Stimulated activated CD4-positive, alpha-beta T cell treated with anti-CD3 and anti-CD28 coated beads, TNF-alpha, amount 100 ng/mL, for 1 hour (primary cell): ENCODE measurements at places on chromosomes 5 and 9.

DNA sequence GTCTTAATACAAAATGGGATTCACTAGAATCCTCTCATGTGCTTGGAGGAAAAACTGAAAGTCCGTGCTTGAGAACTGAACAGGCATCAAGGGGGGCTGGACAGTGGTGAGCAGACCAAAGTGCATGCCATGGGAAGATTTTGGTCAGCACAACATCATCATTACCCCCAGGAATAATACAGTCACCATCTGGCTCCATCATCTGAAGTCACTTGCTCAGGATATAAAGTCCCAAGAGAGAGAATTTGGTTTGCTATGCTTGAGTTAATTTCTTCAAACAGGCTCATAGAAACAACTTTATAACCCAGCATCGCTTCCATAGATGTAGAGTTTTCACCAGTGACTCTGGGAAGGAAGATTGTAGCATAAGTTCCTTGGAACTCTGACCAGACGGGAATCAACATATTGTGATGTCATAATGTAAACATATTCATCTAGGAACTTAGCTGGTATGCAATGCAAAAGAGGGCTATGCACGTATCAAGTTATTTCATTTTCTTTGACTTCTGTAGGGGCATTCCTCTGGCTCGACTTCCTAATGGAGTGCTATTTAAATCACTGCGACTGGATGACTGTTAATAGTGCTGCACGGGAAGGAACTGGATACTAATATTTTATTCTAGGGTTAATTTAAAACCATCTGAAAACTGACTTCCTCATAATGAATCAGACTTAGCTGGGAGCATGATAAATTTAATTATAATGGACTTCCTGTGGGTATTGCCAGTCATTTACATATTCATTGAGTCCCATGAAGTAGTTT is 145.2 kb downstream of the MTRR start:
- no peak for DNase-seq

DNA sequence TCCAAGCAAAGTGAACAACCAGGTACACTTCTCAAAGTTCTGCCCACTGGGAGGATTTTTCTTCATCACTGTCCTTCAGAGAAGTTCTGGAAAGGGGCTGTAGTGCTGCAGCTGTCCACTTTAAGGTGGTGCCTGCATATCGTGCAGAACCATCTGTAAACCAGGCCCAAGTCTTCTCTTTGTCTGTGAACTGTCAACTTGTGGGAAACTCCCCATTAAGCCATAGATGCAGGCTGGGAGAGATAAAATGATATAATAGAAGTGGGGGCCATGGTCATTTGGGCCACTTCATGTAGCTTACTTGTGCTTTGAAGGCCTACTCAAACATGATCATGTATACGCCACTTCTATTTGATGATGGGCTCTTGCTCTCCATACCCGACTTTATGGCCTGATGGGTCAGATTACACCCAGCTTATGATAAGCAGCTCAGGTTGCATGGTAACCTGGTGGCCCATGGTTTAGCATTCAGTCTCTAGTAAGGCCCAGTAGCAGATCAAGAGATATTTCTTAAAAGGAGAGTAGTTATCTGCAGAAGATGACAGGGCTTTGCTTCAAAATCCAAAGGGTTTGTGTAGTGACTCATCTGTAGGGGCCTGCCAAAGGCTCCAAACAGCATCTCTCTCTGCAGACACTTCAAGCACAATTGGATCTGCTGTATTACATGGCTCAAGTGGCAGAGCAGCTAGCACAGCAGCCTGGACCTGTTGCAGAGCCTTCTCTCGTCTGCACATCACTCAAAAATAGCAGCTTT is 15.7 kb upstream of the BTF3 start:
- DNase-seq, result no peak

DNA sequence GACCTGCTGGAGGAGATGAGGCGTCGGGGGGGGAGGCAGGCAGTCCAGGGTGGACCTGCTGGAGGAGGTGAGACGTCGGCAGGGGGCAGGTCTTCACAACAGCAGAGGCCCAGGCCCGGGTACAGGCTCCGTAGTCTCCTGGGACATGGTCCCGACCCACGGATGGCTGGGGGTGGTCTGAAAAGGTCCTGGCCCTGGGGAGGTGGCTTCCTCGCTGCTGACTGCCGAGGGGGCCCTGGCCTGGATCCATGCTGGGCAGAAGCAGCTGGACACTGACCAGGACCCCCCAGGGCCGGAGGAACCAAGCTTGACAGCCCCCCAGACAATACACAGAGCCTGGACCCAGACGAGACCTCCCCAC is 8.5 kb downstream of the EGFL7 start:
- DNase-seq, result no peak

DNA sequence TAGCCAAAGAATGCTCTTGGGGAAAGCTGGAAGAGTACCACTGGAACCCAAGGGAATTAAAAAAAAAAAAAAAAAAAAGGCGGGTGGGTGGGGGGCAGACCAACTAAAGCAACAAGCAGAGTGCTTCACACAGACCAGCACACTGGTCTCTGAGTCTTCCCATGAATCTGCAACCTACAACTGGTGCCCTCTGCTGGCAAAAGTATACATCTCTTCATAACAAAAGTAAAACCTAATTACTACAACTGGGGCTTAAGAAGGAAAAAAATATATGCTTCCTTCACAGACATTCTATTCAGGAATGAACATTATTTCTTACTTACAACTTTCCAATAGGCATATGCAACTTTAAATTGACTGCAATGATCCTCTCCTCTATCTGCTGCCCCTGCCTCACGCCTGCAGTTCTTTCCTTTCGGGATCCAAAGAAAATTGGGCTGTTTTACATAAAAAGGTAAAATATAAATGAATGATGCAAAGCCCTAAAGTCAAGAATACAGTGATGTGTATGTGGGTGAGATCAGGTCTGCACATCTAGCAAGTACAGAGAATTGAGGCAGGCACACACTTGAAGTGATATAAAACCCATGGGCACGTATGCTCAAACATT is 7.2 kb upstream of the KLHL3 start:
- DNase-seq, result peak; percentile 36

DNA sequence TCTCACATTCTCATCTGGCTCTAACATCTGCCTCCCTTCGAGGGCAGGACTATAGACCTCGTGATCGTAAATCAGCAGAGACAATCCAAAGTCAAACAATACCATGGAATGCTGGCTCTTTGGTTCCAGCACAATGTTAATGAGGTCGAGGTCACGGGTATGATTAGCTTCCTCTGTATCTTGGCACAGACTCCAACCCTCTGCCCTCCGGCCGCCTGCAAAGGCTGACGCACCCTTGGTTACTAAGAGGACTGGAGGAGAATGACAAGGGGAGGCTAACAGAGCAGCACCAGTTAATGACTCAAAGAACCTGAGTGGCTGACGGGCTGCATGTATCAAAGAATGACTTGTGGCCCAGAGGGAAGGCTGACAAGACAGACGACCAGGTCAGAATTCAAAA is 10.1 kb downstream of the LHFPL2 start:
- no peak for DNase-seq

DNA sequence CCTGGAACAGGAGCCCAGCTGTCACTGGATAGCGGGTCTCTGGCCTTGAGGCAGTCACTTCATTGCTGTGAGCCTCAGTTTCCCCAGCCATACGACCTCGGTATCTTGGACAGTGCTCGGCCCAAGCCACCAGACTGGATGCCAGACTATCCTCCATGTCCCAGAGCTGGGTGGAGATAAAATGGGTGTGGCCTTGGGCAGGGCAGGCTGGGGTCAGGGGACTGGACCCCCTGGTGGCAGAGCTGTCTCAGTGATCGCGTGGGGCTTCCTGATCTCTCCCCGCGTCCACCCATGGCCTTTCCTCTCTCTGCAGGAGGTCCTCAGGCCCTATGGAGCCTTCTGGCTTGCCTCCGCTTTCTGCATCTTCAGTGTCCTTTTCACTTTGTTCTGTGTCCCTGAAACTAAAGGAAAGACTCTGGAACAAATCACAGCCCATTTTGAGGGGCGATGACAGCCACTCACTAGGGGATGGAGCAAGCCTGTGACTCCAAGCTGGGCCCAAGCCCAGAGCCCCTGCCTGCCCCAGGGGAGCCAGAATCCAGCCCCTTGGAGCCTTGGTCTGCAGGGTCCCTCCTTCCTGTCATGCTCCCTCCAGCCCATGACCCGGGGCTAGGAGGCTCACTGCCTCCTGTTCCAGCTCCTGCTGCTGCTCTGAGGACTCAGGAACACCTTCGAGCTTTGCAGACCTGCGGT is 10.0 kb downstream of the SLC2A8 start:
- no peak for DNase-seq

- no peak for DNase-seq
These were observed 26.8 kb downstream of the FYB1 start for GRCh38 chr5:39192450-39193160.

- no peak for DNase-seq
These were observed 41.7 kb downstream of the UNC5A start for GRCh38 chr5:176851871-176852658.

- DNase-seq, result no peak
These were observed 41.9 kb upstream of the ACTBL2 start for GRCh38 chr5:57524348-57525060.

DNA sequence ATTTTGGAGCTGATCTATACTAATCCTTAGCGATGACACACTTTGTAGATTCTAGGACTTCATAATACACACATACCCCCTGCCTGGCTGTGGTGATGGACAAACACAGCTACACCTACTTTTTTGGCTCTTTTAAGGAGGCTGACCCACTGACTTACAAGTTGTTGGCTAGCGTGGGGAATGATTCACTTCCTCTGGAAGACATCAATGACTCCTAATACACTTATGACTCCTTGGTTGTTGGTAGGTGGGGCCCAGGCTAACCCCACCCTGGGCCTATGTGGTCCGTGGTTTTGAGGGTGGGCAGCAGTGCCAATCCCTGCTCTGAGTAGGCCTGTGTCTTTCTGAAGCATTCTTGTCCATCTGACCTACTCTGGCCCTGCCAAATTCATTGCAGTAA is 144.4 kb downstream of the SLC12A2 start:
- DNase-seq, result no peak
